Stimulated activated CD4-positive, alpha-beta T cell treated with anti-CD3 and anti-CD28 coated beads, Interleukin-2, amount 100 ng/mL, for 24 hours (primary cell): ENCODE measurements at places on chromosomes 7 and 10.

DNA sequence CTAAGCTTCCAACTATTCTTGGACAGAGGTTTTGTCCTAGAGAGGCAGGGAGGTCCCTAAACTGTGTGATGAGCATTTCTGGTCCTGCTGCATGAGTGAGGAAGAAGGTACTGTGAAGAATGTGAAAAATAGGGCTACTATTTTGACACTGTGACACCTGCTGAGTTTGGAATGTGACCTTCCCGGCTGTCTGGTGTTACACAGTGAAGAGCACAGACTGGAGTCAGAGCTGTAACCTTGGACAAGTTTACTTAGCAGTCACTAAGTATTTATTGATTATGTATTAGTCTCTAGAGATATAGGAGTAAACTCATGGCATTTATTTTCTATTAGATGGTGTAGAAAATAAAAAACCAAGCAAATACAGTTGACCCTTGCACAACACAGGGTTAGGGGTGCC lies 12.3 kb downstream of the GOLGA7B start:
- DNase-seq = no peak

GRCh38 chr7:45691155-45691656 lies 117.0 kb downstream of the ADCY1 start:
- DNase-seq = no peak

- no peak for DNase-seq
Observed at GRCh38 chr10:72574636-72575035, 51.2 kb downstream of the MICU1 start.

GRCh38 chr10:116699471-116700150 lies 42.8 kb downstream of the HSPA12A start:
- DNase-seq = no peak

GRCh38 chr7:113092762-113093161 lies 6.1 kb upstream of the GPR85 start:
- DNase-seq = no peak

GRCh38 chr10:128061306-128062300 lies 64.6 kb downstream of the MKI67 start:
- DNase-seq = no peak

DNA sequence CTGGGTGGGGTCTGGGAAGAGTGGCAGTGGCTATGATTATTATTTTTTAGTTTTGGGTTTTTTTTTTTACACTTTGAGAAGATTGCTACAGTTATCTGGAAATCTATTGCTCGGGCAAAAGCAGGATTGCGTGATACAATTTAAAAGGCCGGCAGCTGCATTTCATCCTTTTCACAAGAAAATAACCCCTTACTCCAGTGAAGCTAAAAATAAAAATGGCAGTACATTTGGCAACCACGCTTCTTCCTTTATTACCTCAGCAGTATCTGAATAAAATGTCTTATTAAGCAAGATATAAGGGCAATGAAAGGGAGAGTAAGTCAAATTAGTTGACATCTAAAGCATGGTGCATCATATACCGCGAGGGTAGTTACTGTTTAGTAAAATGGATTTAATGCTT lies 496.8 kb downstream of the LRMDA start:
- no peak for DNase-seq

GRCh38 chr10:33012306-33012705 lies 54.3 kb upstream of the ITGB1 start:
- DNase-seq = no peak

DNA sequence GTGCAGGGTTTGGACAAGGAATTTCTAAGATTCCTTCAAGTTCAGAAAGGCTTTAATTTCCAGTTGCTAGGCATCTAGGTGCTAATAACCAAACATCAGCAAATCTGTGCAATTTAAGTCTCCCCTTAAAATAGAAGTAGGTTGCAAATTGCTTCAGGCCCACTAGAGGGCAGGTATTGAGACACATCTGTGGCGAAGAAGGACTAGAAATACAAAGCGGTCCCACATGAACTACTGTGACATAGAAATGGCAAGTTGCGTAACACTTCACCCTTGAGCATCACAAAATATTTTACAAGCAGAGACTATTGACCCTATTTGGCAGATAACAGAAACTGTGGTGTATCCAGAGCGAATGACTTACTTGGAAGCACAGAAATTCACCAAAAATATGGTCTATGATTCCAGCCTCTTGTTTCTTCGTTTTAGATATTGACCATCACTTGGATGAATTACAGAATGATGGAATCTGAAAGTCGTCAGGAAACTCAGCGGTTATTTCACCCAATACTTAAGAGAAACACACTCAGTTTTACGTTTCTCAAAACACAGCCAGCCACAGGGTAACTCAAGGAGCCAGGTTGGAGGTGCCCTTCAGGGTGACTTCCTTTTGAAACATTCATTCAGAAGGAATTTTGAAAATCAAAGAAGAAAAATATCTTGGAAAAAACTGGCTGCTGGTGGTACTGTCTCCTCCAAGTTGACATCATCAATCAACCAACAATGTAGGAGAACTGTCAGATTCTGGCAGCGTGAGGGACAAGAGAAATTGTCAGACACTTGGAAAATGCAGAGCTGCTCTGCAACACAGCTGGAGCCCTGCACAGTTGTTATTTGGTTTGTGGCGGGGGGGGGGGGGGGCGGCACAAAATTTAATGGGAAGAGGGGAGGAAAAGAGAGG lies 256.3 kb upstream of the MINDY3 start:
- no peak for DNase-seq

- DNase-seq = no peak
Observed at GRCh38 chr7:21972397-21972784, 26.7 kb upstream of the CDCA7L start.

GRCh38 chr7:66359656-66360211 lies 154.6 kb downstream of the TPST1 start:
- DNase-seq = no peak

- DNase-seq = peak; percentile 49
Observed at GRCh38 chr7:157502701-157503111, 165.9 kb downstream of the DNAJB6 start.

DNA sequence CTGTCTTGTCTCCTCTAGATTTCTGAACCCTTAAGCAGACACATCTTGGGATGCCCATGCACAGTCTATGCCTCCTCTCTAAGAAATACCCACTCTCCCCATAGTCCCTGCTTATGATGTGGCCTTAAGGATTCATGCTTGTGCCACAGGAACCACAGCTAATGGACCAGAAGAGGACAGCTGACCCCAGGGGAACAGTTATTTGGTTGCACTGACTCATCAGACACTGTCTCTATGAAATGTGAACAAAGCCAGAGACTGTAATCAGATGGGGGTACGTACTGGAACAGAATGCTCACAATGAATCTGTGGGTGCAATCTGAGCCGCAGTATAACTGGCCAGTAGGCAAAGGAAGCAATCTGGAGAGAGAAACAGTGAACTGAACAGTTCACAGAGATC lies 121.9 kb downstream of the USP6NL start:
- DNase-seq = no peak

DNA sequence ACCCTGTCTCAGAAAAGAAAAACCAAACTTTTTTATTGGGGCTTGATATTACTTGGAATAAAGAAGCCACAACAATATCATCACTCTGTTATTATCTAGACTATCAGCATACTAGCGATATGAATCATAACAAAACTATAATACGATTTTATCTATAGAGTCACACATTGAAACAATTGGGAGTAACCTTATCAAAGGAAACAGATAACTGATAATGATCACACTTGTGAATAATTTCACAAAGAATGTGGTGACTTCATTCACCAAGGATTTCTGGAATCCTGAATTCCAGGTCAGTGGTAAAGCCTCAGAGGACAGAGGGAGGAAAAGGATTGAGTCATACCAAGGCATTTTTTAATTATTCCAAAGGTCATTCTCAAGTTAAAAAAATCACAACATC lies 32.1 kb upstream of the NMT2 start:
- DNase-seq = no peak

GRCh38 chr10:77205135-77205534 lies 432.5 kb downstream of the KCNMA1 start:
- no peak for DNase-seq

GRCh38 chr7:27723085-27723484 lies 16.9 kb upstream of the TAX1BP1 start:
- no peak for DNase-seq

GRCh38 chr7:154744256-154744860 lies 258.6 kb downstream of the PAXIP1 start:
- DNase-seq = peak; percentile 20

GRCh38 chr7:7181519-7182155 lies 707 bp upstream of the C1GALT1 start:
- peak; percentile 27 for DNase-seq

DNA sequence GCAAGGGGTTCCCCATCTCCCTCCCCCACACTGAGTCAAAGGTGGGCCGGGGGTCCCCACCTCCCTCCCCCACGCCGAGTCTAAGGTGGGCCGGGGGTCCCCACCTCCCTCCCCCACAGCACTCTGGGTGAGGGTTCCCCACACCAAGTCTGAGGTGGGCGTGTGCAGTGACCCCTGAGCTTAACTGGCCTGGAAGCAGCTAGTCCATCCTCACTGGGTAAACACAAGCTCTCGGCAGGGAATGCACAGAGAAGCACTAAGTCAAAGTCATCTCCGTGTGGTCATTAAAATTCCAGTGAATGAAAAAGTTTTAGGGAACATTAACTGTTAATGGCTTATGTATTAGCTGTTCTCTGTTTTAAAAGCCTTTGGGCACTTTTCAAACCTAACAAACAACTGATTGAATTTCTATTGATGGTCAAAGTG lies 43.7 kb upstream of the PRKAR1B start:
- no peak for DNase-seq

- DNase-seq = no peak
Observed at GRCh38 chr7:97317575-97317974, 200.1 kb downstream of the SDHAF3 start.

DNA sequence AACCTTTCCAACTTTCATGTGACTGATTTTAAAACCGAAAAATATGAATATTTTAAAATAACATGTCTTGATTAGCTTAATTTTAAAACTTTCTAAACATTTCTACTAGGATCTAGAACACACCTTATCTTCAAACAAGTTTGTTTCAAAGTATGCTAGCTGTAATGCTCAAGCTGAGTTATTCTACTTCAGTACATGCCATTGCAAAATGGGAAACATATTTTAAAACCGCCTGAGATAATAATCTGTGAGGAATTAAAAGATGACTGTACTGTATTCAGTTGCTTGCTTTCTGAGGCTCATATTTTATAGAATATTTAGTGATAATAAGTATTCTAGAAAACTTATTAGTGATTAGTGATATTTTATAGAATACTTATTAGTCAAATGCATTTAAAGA lies 99.6 kb downstream of the LMBR1 start:
- no peak for DNase-seq

DNA sequence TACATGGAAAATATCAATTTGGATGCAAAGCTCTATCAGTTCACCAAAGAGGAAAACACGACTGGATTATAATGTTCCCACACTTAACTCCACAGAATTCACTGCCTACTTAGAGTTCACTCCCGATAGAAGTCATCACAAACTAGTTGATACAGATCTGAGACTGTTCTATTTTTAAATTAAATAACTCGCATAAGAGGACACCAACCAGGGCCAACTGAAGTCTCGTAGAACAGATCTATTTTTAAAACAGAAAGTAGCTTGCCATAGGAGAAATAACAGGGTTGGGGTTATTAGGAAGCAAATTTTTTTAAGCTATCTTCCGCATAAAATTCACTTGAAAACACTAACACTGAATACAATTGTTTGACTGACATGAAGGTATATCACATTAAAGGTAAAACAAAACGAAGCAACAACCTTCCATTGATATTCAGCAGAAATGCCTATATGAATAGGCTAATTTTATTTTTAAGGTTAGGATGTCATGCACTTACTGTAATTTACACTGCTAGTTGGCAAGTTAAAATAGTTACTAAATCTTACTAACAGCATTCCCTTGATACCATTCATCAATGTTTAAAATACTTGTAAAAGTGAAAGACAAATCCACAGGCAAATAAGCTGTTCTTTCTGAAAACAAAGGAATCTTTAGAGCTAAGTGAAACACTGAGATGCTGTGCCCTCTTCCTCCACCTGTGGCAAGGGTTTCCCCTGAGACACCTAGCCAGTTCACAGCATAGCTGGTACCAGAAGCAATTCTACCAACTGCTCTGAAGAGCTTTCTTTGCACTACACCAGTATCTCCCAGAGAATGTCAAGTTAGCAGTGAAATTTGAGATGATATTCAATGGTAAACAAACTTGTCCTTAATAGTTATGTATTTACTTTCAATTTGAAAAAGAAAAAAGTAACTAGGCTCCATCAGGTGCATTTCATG lies 186.7 kb upstream of the ANK3 start:
- no peak for DNase-seq

DNA sequence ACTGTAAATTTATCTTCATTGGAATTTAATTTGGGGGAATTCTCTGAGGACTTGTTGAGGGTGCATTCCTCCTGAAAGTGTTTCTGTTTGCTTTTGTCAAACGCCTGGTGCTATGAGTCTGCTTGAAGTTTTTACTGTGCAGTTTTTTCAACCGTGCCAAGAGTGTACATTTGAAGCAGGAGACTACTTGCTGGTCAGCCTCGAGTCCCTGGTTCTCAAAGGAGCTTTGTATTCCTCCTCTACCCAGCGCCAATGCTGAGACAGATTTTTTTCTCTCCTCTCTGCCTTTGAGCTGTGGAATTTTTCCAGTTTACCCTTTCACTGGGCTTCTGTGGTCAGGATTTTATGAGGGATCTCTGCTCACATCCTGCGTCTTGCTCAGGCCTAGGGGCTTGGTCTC lies 62.1 kb downstream of the NPY start:
- DNase-seq = no peak

DNA sequence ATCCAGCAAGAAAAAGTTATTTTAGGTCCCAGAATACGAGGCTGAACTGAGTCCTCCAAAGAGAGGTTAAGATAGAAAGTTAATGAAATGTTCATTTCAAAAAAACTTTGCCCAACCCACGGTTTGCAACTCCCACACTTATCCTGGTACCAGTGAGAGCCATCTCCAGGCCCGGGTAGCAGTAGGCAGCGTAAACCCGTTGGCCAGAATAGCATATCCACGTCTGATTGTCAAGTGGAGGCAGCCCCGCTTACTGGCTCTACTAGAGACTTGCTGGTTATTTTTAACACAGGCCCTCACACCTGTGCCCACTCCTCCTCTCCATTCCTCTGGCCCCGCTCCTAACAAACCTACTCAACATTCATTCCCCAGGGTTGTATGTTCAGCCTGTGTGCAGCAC lies 109.7 kb downstream of the HIP1 start:
- no peak for DNase-seq

DNA sequence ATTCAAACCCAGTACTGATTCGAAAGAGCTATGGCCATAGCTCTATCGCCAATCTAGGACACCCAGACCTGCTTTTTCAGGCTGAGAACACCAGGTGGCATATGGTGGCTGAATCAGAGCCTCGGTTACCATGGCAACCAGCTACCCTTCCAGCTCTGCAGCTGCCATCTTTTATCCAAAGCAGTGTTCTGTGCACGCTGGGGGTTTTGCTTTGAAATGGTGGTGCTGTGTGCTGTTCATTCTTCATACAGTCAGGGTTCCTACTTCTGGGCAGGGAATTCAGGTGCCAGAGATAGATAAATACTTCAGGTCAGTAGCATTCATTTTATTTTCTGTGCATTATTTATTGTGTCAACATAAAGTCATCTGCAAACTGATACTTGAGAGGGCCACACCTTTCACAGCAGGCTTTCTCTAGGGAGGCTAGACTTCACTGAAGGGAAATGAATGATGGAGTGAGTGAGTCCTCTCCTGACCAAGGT lies 85.4 kb downstream of the AKR1D1 start:
- DNase-seq = peak; percentile 69
